GM23248 (cell line): ENCODE measurements at places on chromosomes 5 and 9. TPM values are rescaled to one million over a fixed set of nuclear protein-coding genes. Genes with fewer than 3 reads are reported as not detected.

ARL14EPL gene
- polyA plus RNA-seq = not detected in 2 replicates

DNA sequence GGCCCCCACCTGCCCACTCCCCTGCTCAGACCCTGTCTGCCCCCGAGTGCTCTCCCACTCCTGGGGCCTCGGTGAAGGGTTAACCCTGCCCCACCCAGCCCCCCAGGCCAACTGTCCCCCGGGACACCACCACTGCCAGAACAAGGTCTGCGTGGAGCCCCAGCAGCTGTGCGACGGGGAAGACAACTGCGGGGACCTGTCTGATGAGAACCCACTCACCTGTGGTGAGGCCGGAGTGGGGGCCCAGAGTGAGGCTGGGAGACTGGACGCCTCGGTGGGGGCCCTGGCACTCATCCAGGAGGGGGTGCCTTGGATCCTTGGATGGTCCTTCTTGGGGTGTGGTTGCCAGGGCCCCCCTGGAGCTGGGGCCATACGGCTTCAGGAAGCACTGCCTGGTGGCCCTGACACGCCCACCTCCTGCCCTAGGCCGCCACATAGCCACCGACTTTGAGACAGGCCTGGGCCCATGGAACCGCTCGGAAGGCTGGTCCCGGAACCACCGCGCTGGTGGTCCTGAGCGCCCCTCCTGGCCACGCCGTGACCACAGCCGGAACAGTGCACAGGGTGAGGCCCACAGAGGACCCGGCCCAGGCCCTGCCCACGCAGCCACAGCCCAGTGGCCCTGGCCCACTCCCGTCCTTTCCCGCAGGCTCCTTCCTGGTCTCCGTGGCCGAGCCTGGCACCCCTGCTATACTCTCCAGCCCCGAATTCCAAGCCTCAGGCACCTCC is 2.1 kb downstream of the MAMDC4 start:
- H3K27me3 ChIP-seq = no peaks in the 10 kb centered on the region
- DNase-seq = no peak
- H3K36me3 ChIP-seq = no peaks in the 10 kb centered on the region
- no peaks in the 10 kb centered on the region for H3K4me1 ChIP-seq
- H3K27ac ChIP-seq = no peak overlapping the region

GRCh38 chr5:15992918-15993317 is 186.7 kb downstream of the MARCHF11 start:
- H3K27me3 ChIP-seq = peaks cover 9% of the 10 kb centered on the region; the same call in 1 of the 2 replicates
- H3K36me3 ChIP-seq = no peaks in the 10 kb centered on the region
- H3K4me3 ChIP-seq = no peak overlapping the region
- H3K4me1 ChIP-seq = peaks cover 11% of the 10 kb centered on the region
- no peak overlapping the region for H3K27ac ChIP-seq

- H3K27ac ChIP-seq = no peak overlapping the region
- no peaks in the 10 kb centered on the region for H3K36me3 ChIP-seq
- DNase-seq = no peak
- peaks cover 16% of the 10 kb centered on the region for H3K27me3 ChIP-seq
- H3K4me3 ChIP-seq = no peak overlapping the region
Measured at GRCh38 chr9:18163146-18163545, 310.8 kb upstream of the ADAMTSL1 start.

DNA sequence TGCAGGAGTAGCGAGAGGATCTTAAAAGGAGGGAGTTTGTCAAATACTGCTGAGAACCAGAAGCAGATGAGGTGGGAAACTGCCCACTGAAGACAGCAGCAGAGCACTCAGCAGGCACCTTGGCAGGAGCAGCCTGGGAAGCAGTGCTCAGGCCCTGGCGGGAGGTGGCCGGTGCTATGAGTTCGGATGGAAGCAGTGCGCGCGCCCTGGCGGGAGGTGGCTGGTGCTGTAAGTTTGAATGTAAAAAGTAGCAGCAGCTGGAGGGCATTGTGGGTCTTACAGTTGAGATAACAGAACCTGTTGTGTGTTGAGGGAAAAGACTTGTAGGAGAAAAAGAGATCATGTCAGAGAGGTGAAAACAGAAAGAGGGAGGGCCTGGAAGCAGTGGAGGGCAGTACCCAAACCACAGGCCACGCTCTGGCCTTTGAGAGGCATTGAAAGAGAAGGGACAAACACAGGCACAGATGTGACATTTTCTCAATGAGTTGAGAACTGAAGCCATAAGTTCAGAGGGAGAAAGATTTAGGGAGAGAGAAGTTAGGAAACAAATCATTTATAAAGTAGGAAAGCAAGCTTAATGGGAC is 130.9 kb downstream of the ERCC6L2 start:
- no peaks in the 10 kb centered on the region for H3K27me3 ChIP-seq
- H3K36me3 ChIP-seq = peaks cover 20% of the 10 kb centered on the region
- peaks cover 8% of the 10 kb centered on the region; the same call in 1 of the 2 replicates for H3K4me1 ChIP-seq
- H3K4me3 ChIP-seq = no peak overlapping the region

DNA sequence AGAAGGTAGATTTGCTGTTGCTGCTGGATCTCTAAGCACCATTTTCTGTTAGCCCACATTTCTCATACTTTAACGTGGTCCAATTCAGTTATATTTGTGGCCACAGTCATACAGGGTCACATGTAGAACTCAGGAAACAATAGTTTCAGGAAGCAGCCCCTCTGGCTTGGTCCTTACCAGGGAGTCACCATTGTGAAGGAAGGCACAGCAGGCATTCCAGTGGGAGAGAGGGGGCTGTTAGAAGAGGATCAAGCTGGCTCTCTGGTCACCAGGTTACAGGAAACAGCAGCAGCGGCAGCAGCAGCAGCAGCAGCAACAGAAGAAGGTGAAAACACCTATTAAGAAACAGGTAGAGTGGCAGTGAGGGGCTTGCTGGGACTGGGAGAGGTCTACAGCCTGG is 14.5 kb downstream of the C9orf43 start:
- H3K27ac ChIP-seq = no peak overlapping the region
- H3K27me3 ChIP-seq = no peaks in the 10 kb centered on the region
- no peak overlapping the region for H3K4me3 ChIP-seq
- H3K36me3 ChIP-seq = no peaks in the 10 kb centered on the region
- DNase-seq = no peak

DNA sequence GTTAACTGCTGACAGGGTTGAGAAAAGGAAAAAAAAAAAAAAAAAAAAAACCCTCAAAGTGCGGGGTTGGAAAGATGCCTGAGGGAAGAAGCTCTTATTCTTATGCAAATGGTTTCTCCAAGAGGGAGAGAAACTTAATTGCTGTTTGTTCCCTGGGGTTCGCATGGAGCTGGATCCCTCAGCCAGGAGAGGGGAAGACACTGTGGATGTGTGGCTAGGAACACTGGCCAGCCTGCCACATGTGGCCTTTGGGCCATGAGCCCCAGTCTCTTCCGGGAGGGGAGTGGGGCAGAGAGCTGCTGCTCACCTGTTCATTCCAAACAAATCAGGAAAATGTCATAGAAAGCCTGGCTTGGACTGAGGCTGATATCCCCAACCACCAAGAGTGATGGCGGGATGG is 9.4 kb upstream of the SCGB3A2 start:
- no peak for DNase-seq
- H3K27ac ChIP-seq = no peak overlapping the region

FAM221B gene
- not detected in 2 replicates for polyA plus RNA-seq

LRRC70 gene
- 0.10 and 0.26 TPM in 2 replicates for polyA plus RNA-seq

FUBP3 gene
- 54.7 and 55.8 TPM in 2 replicates for polyA plus RNA-seq

TEX48 gene
- not detected in 2 replicates for polyA plus RNA-seq

DNA sequence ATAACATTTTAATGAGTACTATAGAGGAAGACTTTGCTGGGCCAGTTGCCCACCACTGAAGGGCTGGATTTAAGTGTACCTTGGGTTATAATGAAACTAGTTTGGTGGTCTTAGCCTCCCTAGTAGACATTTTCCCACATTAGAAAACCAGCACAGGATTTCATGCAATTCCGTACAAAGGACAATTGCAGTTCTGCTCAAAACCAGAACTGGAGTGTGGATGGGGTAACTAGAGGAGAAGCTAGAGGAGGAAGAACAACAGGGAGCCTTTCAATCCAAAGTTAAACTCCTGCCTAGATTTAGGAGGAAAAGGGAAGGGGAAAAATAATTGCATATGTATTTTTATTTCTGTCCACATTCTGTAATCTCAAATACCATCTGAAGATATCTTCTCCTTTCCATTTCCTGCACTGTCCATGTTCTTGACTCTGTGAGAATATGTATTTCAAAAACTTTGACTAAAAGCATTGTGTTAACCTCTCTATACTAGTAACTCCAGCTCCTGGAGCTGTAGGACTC is 97.5 kb upstream of the SSBP2 start:
- no peak overlapping the region for H3K27ac ChIP-seq
- no peaks in the 10 kb centered on the region for H3K36me3 ChIP-seq
- peaks cover 23% of the 10 kb centered on the region for H3K4me1 ChIP-seq
- H3K4me3 ChIP-seq = no peak overlapping the region

DNA sequence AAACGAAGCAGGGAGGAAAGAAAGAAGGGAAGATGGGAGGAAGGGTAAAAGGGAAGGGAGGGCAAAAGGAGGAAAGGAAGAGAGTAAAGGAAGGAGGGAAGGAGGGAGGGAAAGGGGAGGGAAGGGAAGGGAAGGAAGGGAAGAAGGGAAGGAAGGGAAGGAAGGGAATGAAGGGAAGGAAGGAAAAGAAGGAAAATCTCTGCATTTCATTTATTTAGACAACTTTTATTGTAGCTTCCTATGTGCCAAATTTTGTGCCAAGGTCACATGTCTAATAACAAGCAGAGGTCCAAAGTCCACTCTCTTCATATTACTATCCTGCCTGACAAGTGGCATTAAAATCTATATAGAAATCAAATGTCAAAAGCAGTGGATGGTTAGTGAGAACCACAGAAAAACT is 2.6 kb upstream of the OR13C3 start:
- H3K4me3 ChIP-seq = no peak overlapping the region
- no peaks in the 10 kb centered on the region for H3K4me1 ChIP-seq
- H3K27ac ChIP-seq = no peak overlapping the region

- no peak for DNase-seq
- H3K36me3 ChIP-seq = no peaks in the 10 kb centered on the region
- H3K4me1 ChIP-seq = no peaks in the 10 kb centered on the region
- no peaks in the 10 kb centered on the region for H3K27me3 ChIP-seq
- H3K4me3 ChIP-seq = no peak overlapping the region
Measured at GRCh38 chr5:88304356-88304755, 35.7 kb upstream of the TMEM161B start.

DNA sequence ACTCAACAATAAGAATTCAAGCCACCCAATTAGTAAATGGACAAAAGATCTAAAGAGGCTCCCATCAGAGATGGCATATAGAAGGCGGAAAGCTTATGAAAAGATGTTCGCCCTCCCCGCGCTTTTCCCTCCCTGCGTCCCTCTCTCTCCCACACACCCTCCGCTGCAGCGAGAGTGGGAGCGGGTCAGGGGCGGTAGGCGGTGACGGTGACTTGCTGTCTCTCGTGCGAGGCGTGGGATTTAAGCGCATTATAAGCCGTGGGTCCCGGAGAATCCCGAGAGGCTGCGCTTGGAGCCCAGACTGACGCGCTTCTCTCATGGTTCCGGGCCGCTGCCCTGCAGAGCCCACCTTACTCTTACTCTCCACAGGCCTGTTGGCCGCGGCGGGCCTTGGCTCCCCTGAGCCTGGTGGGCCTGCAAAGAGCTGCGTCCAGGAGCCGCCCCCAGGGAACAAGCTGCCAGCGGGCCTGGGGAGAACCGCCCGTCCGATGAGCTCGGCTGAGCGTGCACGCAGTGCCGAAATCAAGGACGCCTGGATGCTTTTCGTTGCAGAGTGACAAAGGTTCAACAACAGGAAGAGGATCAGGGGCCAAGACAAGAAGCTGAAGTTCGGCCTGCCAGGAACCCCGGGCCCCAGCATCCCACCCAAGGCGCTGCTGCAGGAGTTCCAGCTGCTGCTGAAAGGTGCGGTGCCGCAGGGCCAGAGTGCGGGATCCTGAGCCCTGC is 42.6 kb upstream of the BICD2 start:
- DNase-seq = no peak
- no peaks in the 10 kb centered on the region for H3K36me3 ChIP-seq
- H3K27ac ChIP-seq = no peak overlapping the region
- H3K4me3 ChIP-seq = no peak overlapping the region
- H3K4me1 ChIP-seq = no peaks in the 10 kb centered on the region

DNA sequence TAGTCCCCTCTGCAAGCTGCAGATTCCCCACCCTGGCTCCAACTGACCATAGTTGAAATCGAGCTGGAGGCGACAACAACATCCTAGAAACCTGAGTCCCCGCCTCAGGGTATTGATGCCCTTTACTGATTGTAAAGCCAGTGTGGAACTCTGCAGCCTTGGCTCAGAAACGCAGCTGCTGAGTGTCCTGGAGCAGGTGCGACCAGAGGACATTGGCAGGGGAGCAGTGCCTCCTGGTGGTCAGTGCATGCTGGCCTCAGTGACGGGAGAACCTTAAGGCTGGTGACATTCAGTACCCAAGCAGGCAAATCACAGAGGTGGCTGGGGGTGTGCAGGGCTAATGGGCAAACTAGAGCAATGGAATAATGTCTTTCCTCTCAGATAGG is 20.4 kb upstream of the ZNF354B start:
- no peaks in the 10 kb centered on the region for H3K4me1 ChIP-seq
- H3K27ac ChIP-seq = no peak overlapping the region
- H3K36me3 ChIP-seq = no peaks in the 10 kb centered on the region

- no peaks in the 10 kb centered on the region for H3K4me1 ChIP-seq
- DNase-seq = peak; percentile 30
- no peaks in the 10 kb centered on the region for H3K36me3 ChIP-seq
Measured at GRCh38 chr9:655875-656274, 185.6 kb upstream of the DMRT1 start.

DNA sequence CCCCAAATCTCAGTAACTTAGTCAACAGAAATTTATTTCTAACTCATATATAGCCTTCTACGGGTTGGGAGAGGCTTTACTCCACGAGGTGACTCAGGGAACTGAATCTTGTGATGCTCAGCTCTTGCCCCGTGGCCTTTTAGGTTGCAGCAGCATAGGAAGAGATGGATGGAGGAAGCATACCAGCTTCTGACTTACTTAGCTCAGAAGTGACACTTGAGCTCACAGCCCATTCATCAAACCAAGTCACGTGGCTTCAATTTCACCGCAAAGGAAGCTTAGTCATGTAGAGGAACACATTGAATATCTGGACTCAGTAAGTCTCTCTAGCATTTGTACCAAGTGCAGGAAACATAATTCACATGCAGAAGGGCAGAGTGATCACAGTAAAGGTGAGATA is 124.1 kb upstream of the KCNN2 start:
- H3K4me3 ChIP-seq = no peak overlapping the region
- no peaks in the 10 kb centered on the region for H3K27me3 ChIP-seq

- no peaks in the 10 kb centered on the region for H3K36me3 ChIP-seq
- no peak overlapping the region for H3K27ac ChIP-seq
- peak; percentile 61 for DNase-seq
- no peaks in the 10 kb centered on the region for H3K4me1 ChIP-seq
- no peak overlapping the region for H3K4me3 ChIP-seq
Measured at GRCh38 chr5:1437226-1437829, 7.9 kb downstream of the SLC6A3 start.
